ENCODE measurements at places on chromosomes 16 and 17. TPM values are rescaled to one million over a fixed set of nuclear protein-coding genes. Genes with fewer than 3 reads are reported as not detected.

GRCh38 chr17:37082311-37082860 is 133.6 kb downstream of the AATF start:
- DNase-seq, result no peak

GRCh38 chr16:2188395-2188794 is 8.0 kb downstream of the CASKIN1 start:
- DNase-seq, result no peak

DNA sequence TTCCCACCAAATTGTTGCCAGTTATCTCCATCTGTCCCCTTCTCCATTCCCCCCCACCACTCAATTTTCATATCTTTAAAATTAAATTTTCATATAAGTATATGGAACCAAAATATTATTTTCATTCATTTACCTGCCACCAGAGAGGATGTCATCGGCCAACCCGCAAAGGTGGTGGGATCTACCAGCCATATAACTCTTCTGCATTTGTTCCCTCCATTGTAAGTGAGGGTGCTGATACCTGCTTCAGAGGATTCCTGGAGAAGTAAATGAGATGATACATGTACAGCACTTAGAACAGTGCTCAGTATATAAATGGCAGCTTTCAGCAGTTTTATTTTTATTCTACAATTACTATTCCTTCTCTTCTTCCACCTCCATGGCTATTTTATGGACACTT is 15.0 kb downstream of the HLF start:
- no peak for DNase-seq

- peak; percentile 98 for DNase-seq
These were observed 13.8 kb downstream of the ITGB3 start for GRCh38 chr17:47267354-47267828.

DNA sequence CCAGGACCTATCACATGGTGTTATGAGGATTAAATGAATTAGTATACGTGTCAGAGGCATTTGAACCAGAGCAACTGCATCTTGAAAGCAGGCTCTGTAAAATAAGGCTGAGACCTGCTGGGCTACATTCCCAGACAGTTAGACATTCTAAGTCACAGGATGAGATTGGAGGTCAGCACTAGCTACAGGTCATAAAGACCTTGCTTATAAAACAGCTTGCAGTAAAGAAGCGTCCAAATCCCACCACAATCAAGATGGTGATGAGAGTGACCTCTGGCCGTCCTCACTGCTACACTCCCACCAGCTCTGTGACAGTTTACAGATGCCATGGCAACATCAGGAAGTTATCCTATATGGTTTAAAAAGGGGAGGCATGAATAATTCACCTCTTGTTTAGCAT is 71.8 kb downstream of the IRF8 start:
- peak; percentile 69 for DNase-seq

DNA sequence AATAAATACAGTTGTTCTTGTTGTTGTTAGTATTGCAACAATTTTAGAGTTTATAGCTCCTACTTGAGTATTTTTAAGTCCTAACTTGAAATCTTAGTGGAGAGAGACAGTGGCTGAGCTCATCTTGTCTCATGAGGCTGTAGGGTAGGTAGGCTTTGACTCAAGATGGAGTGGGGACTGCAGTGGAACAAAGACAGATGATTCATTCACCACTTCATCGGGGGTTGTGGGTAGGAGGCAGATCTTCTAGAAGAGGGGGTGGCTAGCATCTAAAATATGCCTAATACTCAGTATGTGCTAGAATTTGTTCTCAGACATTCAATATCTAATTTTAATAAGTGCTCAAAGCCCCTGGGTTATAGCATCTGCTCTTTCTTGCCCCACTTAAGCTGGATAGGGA is 13.1 kb upstream of the MMD start:
- peak; percentile 59 for DNase-seq

The KCNJ18 gene
- total RNA-seq, result not detected

The CES1 gene
- 2.2 TPM for total RNA-seq

The PRRT2 gene
- 0.94 TPM for total RNA-seq

The MMP2 gene
- 108 TPM for total RNA-seq
